Activated T-cell treated with anti-CD3 and anti-CD28 coated beads for 4 hours (primary cell): ENCODE measurements at places on chromosomes 6 and 20.

GRCh38 chr20:2752567-2753460 is 47.6 kb downstream of the CPXM1 start:
- DNase-seq = no peak

DNA sequence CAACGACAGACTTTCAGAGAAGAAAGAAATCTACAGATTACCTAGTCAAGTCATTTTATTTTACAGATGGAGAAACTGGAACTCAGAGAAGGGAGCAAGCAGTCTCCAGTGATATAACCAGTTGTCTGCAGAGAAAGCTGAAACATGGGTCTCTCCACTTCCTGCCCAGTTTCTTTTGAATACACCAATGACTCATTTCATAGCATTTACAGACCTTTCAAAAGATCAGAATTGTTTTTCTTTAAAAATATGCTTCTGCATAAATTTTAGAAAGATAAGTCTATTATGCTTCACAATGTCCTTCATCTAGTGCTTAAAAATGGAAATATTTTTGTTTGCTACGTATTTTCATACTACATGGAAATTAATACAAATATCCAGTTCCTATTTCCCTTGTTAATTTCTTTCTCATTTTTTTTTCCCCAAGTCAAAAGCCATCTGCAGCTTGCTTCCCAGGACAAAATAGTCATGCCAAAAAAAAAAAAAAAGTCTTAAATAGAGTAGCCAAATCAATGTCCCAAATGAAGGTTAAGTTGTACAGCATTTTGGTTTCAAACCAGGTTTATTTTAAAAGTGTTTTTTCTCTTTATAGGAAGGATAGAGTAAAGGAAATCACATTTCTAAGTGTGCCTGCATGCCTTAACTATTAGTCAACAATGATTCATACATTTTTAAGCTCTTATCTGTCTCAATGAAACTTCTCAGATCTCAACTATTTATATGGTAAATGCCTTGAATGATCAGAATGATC is 36.9 kb downstream of the ARHGAP18 start:
- no peak for DNase-seq

GRCh38 chr6:98467902-98468301 is 366.5 kb upstream of the POU3F2 start:
- DNase-seq = no peak

DNA sequence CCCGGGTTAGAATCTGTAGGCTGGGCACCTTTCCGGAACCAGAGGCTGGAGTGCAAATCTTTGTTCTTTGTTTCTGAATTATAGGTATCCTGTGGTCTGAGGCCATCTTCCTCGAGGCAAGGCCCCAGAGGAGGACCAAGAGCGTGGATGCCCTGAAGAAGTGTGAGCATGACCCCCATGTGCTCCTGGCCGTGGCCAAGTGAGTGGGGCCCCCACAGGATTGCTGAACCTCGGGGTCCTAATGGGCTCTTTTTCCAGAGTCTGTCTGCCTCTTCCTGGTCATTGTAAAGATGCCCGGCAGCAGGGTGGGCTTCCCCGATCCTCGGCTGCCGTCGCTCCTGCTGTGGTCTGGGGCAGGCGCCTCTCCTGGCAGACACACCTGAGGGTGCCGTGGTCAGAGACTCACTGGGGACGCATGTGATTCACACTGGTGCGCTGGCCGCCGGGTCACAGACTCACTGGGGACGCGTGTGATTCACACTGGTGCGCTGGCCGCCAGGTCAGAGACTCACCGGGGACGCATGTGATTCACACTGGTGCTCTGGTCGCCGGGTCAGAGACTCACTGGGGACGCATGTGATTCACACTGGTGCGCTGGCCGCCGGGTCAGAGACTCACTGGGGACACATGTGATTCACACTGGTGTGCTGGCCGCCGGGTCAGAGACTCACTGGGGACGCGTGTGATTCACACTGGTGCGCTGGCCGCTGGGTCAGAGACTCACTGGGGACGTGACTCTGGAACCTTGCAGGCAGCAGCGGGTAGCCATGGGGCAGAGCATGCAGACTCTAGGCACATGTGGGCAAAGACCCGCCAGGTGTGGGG is 6.5 kb upstream of the C20orf204 start:
- no peak for DNase-seq

- DNase-seq = no peak
Measured at GRCh38 chr20:9160331-9160730, 91.4 kb downstream of the PLCB4 start.

GRCh38 chr6:159594750-159595117 is 98.3 kb downstream of the SOD2 start:
- no peak for DNase-seq

- no peak for DNase-seq
Measured at GRCh38 chr6:115765966-115766365, 294.7 kb downstream of the FRK start.

DNA sequence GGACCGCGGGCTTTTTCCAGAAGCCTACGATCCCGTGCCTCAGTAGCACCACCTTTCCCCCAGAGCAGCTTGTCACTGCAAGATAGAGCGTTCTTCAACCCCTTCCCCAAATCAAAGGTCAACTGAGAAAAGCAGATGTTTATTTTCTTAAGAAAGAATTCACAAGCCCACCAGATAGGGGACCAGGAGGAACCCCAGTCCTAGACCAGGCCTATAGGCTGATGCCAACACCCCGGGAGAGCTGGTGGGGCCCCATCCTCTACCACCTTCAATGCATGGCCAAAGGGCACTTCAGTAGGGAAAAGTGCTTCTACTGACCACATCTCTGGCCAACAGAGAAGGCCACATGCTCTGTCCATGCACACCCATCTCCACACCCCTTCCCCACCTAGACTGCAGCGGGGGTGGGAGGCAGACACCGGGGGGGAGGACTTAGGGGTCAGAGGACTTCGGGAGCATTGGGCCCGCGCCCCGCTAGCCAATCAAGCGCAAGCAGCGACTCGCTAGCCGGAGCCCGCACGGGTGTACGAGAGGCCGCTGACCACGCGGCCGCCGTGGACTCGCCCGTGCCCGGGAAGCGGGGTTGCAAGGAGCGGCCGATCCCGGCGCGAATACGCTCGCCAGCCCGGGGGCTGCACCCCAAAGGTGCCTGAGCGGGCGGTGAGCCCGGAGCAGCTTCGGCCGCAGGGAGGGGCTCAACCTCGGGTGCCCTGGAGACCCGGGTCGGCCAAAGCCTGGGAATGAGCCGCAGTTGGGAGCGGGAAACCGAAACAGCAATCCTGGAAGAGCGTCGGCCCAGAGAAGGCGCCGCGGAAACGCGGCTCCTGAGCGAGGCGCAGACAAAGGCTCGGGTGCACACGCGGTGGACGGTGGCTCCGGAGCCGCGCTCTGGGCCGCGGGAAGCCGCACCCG is 2.8 kb downstream of the PDE10A start:
- no peak for DNase-seq
